ENCODE measurements at places on chromosomes 1 and 21. TPM values are rescaled to one million over a fixed set of nuclear protein-coding genes. Genes with fewer than 3 reads are reported as not detected.

- DNase-seq = no peak
- H3K4me3 ChIP-seq = no peak overlapping the region
Measured at GRCh38 chr1:203625628-203626019, 1.0 kb upstream of the ATP2B4 start.

DNA sequence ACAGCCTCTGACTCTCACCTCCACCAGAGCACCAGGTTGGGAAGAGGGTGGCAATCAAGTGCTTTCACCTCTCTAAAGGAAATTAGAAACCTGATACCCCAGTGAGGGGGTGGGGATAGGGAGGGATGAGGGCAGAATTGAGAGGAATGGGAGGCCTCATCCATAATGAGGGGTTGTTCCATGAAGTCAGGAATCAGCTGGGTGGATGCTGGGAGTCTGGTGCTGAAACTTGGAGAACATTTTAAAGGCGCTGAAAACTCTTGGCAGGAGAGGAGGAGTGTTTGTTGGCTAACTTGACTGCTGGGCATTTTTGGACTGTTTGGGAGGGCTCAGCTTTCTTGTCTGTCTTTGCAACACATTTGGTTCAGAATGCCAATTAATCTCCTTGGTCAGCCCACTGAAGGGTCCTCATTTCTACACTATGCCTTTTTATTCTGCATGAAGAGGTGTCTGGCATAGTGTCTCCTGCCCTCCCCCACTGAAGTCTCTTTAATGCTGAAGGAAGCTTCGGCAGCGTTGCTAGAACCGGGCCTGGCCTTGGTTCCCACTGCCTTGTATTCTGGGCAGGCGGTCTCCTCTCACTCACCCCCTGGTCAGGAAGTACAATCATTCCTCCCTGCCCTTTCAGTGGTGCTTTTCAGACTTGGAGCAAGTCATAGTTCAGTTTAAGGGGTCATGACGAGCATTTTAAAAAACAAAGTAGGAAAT lies 2.2 kb downstream of the PHGDH start:
- DNase-seq = peak; percentile 47
- no peaks in the 10 kb centered on the region for H3K27me3 ChIP-seq
- peak overlapping the region; percentile 93 for H3K4me3 ChIP-seq
- no peaks in the 10 kb centered on the region for H3K36me3 ChIP-seq
- H3K27ac ChIP-seq = peak overlapping the region; percentile 94
- H3K4me1 ChIP-seq = peaks cover 42% of the 10 kb centered on the region

DNA sequence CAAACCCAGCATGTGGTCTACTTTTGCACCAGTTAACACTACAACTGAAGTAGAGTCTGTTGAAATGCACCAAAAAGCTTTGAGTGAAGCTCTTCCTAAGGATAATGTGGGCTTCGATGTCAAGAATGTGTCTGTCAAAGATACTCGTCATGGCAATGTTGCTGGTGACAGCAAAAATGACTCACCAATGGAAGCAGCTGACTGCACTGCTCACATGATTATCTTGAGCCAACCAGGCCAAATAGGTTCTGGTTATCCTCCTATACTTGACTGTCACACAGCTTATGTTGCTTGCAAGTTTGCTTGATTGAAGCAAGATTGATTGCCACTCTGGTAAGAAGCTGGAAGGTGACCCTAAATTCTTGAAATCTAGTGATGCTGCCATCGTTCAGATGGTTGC lies 85.2 kb downstream of the DENND1B start:
- no peaks in the 10 kb centered on the region for H3K36me3 ChIP-seq
- H3K27me3 ChIP-seq = no peaks in the 10 kb centered on the region
- no peak overlapping the region for H3K27ac ChIP-seq
- H3K4me3 ChIP-seq = no peak overlapping the region
- no peaks in the 10 kb centered on the region for H3K4me1 ChIP-seq

DNA sequence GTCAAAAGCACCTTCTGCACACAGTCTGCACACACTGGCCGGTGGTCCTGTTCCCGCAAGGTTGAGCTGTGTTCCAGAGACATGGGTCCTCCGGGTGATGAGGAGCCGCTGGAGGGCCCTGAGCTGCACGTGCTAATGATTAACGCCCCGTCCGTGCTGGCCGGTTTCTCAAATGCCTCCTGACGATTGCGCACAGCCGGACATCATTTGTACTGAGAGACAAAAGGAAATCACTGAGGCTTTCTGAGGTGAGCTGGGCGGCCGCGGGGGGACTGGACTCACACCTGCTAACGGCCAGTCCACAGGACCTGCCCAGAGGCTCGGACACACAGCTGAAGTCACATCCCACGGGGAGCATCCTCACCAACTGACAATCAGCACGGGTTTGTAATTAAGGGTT lies 29.2 kb downstream of the POFUT2 start:
- H3K27ac ChIP-seq = no peak overlapping the region
- no peaks in the 10 kb centered on the region for H3K27me3 ChIP-seq

GRCh38 chr21:46211786-46212720 lies 16.5 kb downstream of the LSS start:
- no peak for DNase-seq
- H3K27me3 ChIP-seq = no peaks in the 10 kb centered on the region
- no peak overlapping the region for H3K27ac ChIP-seq
- H3K36me3 ChIP-seq = peaks cover 98% of the 10 kb centered on the region
- H3K4me1 ChIP-seq = peaks cover 2% of the 10 kb centered on the region

DNA sequence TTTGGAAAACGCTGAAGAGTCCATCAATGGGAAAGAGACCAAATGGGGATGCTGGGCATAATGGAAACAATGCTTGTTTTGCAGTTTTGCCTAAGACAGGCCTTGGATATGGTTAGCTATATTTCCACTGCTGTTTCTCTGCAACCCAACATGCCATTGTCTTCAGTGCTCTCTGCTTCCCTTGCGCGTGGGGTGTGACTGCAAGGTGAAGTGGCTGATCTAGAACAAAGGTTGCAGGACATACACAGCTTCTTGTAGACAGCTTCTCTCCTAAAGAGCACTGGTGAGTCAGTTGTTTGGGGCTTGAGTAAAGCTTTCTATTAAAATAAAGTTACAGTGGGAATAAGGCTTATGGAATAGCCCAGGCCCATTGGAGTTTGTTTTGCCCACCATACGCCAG lies 33.0 kb downstream of the RUNX1 start:
- no peak for DNase-seq
- no peaks in the 10 kb centered on the region for H3K4me1 ChIP-seq
- H3K4me3 ChIP-seq = no peak overlapping the region
- H3K36me3 ChIP-seq = no peaks in the 10 kb centered on the region
- no peaks in the 10 kb centered on the region for H3K27me3 ChIP-seq

- peaks cover 21% of the 10 kb centered on the region for H3K4me1 ChIP-seq
- no peaks in the 10 kb centered on the region for H3K36me3 ChIP-seq
- no peak overlapping the region for H3K4me3 ChIP-seq
- no peak overlapping the region for H3K27ac ChIP-seq
Measured at GRCh38 chr1:24918370-24918769, 11.7 kb downstream of the RUNX3 start.

GRCh38 chr1:90488451-90488850 lies 228.7 kb downstream of the BARHL2 start:
- H3K27ac ChIP-seq = no peak overlapping the region
- no peaks in the 10 kb centered on the region for H3K27me3 ChIP-seq
- no peaks in the 10 kb centered on the region for H3K4me1 ChIP-seq
- no peak overlapping the region for H3K4me3 ChIP-seq
- no peak for DNase-seq

- no peak for DNase-seq
- peaks cover 6% of the 10 kb centered on the region for H3K27me3 ChIP-seq
- H3K4me3 ChIP-seq = no peak overlapping the region
- no peak overlapping the region for H3K27ac ChIP-seq
Measured at GRCh38 chr1:205483372-205483771, 21.1 kb upstream of the CDK18 start.

DNA sequence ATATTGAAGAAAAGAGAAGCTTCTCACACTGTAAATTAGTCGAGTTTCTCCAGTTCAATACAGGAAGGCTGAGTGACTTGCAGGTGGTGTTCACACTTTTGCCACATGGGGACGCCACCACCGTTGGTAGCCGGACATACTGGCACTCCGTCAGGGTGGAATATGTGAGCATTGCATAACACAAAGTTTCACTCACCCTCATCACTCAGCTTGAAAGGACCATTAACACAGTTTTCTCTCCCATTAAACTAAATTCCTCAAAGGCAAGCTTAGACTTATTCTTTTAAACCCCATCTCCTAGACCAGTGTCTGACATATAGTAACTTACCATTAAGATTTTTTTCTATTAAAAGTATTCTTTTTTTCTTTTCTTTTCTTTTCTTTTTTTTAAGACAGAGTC lies 105.3 kb upstream of the SERBP1 start:
- H3K27me3 ChIP-seq = no peaks in the 10 kb centered on the region
- no peak for DNase-seq
- H3K36me3 ChIP-seq = no peaks in the 10 kb centered on the region

DNA sequence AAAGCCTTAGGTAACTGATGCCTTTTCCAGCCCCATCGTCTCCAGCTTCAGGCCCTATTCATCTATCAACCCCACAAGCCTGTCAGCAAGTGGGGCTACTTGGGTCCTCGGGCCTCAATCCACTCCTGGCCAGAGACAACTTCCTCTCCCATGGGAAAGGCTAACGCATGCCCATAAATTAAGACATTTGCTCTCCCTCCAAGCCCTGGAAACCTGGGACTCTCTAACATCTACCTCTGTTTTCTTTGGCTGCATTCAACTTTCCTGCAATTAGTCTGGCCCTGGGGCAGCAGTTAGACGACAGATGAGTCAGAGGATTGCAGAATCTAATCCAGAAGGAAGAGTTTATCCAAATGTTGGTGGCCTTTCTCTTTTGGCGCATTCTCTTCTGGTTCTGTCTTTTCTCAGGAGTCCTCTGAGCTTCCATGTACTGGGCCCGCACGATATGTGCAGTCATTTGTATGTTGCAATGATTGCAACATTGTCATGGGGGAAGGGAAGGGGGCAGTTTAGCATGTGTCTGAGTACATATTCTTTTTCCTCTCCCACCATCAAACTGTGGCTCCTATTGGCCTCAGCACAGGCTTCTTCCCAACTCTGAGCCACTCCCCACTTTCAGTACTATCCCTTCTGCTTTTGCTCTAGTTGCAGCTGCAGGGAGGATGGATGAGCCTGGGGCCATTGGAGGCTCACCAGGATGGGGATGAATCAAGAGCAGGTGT lies 54.4 kb downstream of the NAV1 start:
- H3K4me1 ChIP-seq = peaks cover 25% of the 10 kb centered on the region
- no peaks in the 10 kb centered on the region for H3K36me3 ChIP-seq
- DNase-seq = no peak
- H3K27me3 ChIP-seq = no peaks in the 10 kb centered on the region
- H3K4me3 ChIP-seq = no peak overlapping the region

DNA sequence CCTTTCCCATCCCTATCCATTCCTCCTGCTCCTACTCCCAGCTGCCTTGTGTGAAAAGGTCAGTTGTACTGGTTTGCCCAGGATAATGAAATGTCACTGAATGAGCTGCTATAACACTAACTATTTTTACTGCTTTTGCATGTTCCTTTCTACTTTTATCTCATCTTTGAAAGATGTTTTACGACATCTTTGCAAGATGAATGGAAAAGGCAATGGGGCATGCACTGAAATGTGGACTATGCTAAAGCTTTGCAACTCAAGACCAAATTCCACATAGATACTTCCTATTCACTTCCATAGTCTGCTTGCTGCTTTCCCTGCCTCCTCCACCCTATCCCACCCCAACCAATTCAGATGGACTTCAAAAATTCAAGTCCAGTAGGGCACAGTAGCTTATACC lies 111.3 kb downstream of the SETD4 start:
- H3K4me1 ChIP-seq = no peaks in the 10 kb centered on the region
- H3K27ac ChIP-seq = no peak overlapping the region
- H3K36me3 ChIP-seq = no peaks in the 10 kb centered on the region
- no peak overlapping the region for H3K4me3 ChIP-seq
- no peak for DNase-seq

- H3K36me3 ChIP-seq = no peaks in the 10 kb centered on the region
- peak overlapping the region; percentile 83 for H3K27ac ChIP-seq
- H3K4me3 ChIP-seq = no peak overlapping the region
- H3K27me3 ChIP-seq = no peaks in the 10 kb centered on the region
- DNase-seq = peak; percentile 63
- H3K4me1 ChIP-seq = peaks cover 29% of the 10 kb centered on the region
Measured at GRCh38 chr1:203692565-203693470, 66.2 kb downstream of the ATP2B4 start.

- H3K4me1 ChIP-seq = no peaks in the 10 kb centered on the region
- DNase-seq = no peak
- no peak overlapping the region for H3K27ac ChIP-seq
- H3K27me3 ChIP-seq = no peaks in the 10 kb centered on the region
Measured at GRCh38 chr1:62159940-62160348, 34.7 kb upstream of the L1TD1 start.

DNA sequence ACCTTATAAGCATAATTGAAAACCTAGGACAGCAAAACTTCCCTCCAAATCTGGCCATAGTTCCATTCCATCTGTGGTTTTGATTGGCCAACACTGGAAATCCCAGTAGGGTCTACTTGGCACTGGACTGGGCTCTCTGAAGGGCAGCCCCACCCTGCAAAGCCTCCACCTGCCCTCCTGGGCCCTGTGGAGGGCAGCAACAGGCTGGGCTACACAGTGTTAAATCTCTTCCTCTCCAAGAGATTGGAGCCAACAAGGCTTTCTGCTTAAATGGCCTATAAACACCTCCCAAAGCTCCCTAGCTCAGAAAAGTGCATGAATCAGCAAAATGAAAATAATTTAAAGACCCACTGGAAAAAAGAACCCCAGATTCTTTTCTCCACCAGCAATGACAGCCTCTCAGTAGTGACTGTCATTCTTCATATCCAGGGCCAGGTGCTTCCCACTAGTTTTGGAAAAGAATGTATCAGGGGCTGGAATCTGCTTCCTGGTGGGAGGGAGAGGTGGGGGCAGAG lies 58.5 kb downstream of the BEND5 start:
- DNase-seq = no peak
- H3K27ac ChIP-seq = no peak overlapping the region
- H3K36me3 ChIP-seq = no peaks in the 10 kb centered on the region
- H3K4me3 ChIP-seq = no peak overlapping the region
- H3K4me1 ChIP-seq = no peaks in the 10 kb centered on the region

- no peak for DNase-seq
- no peak overlapping the region for H3K27ac ChIP-seq
Measured at GRCh38 chr1:90393025-90393424, 324.1 kb downstream of the BARHL2 start.

GRCh38 chr1:25629836-25630235 lies 13.2 kb downstream of the MAN1C1 start:
- H3K4me1 ChIP-seq = no peaks in the 10 kb centered on the region
- no peak overlapping the region for H3K27ac ChIP-seq
- H3K36me3 ChIP-seq = peaks cover 2% of the 10 kb centered on the region
- no peak overlapping the region for H3K4me3 ChIP-seq
- H3K27me3 ChIP-seq = no peaks in the 10 kb centered on the region

- H3K27me3 ChIP-seq = no peaks in the 10 kb centered on the region
- peak overlapping the region; percentile 72 for H3K4me3 ChIP-seq
- peak; percentile 18 for DNase-seq
- H3K36me3 ChIP-seq = no peaks in the 10 kb centered on the region
- peak overlapping the region; percentile 90 for H3K27ac ChIP-seq
Measured at GRCh38 chr1:77888781-77889642, 588 bp downstream of the NEXN start.

FMN2 gene
- 17.1 TPM for total RNA-seq

SLX9 gene
- 7.0 TPM for total RNA-seq

SPATA46 gene
- total RNA-seq = not detected

CFHR2 gene
- not detected for total RNA-seq

AMY1C gene
- total RNA-seq = not detected

GBP6 gene
- total RNA-seq = 0.22 TPM

PDE9A gene
- 13.4 TPM for total RNA-seq

CASQ1 gene
- total RNA-seq = 0.99 TPM

NECTIN4 gene
- 0.06 TPM for total RNA-seq

CCDC24 gene
- total RNA-seq = 5.4 TPM

GPR61 gene
- total RNA-seq = 2.9 TPM

SLC27A3 gene
- total RNA-seq = 12.1 TPM

OR2G6 gene
- not detected for total RNA-seq

ERICH3 gene
- total RNA-seq = 12.9 TPM

CELSR2 gene
- 13.4 TPM for total RNA-seq

SAMSN1 gene
- 22.4 TPM for total RNA-seq

Measured in spinal cord (tissue), 10 donors.